ENCODE measurements at places on chromosomes 7 and 10.

GRCh38 chr10:96890172-96890513 lies 58.0 kb downstream of the LCOR start:
- DNase-seq = no peak

- no peak for DNase-seq
Observed at GRCh38 chr7:29480934-29481651, 82.5 kb upstream of the PRR15 start.

DNA sequence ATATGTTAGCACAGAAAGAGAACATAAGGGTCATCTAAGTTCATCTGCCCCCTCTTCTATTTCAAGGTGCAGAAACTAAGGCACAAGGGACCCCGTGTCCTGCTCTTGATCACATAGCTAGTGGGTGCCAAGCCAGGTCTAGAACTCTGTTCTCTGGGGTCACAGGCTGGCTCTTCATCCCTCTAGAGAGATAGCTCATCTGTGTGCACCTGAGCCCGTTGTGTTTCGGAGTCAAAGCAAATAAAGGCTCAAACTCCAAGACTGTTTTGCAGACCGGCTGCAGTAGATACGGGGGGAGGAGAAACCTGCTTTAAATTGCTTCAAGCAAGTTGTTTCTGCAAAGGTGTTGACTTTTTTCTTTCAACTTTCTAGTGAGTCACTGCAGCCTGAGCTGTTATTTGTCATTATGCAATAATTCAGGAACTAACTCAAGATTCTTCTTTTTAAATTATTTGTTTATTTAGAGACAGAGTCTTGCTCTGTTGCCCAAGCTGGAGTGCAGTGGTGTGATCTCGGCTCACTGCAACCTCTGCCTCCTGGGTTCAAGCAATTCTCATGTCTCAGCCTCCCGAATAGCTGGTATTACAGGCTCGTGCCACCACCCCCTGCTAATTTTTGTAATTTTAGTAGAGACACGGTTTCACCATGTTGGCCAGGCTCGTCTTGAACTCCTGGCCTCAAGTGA lies 6.5 kb downstream of the BLVRA start:
- DNase-seq = no peak

- no peak for DNase-seq
Observed at GRCh38 chr10:22649390-22649841, 65.0 kb downstream of the PIP4K2A start.

DNA sequence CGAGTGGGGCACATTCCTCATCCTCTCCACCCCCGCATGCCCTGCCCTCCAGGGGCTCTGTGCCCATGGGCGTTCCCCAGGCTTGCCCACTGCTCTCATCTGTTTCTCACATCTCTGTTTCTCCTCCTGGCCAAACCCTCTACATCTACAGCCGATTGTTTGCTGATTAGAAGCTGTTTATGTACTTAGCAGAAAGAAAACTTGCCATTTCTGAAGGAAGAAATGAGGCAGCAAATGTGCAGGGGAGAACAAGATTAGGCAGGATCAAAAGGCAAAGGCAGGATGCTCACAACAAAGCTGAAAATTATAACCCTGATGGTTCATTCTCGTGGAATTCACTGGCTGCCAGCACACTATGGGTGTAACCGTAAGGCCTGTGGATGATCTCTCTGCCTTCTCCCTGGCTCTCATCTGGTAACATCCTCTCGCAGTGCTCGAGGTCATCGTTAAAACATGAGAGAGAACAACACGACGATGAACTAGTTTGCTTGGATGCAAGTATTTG lies 111.6 kb upstream of the KLF14 start:
- DNase-seq = no peak

GRCh38 chr7:125602441-125602840 lies 672.8 kb upstream of the POT1 start:
- no peak for DNase-seq

GRCh38 chr10:16748749-16749148 lies 68.5 kb downstream of the RSU1 start:
- no peak for DNase-seq

- DNase-seq = no peak
Observed at GRCh38 chr7:27171325-27171636, 2.8 kb downstream of the HOXA10 start.

- no peak for DNase-seq
Observed at GRCh38 chr7:48101968-48102367, 12.9 kb downstream of the UPP1 start.

- DNase-seq = no peak
Observed at GRCh38 chr7:120467676-120468075, 194.7 kb downstream of the KCND2 start.

DNA sequence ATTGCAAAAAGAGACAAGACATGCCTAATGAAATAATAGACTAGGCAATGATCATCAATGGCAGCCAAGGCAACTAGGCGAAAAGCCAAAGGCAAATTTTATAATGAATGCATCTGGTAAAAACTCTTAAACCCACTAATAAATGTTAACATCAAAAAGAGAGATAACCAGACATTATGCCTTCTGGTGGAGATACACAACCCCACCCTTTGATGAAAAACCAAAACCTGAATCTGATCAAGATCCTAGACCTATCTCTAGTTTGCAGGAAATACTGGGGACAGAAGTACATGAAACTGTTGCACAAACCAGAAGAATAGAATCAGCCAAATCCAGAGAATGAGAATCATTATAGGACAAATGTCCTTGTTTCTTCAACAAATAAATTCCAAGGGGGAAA lies 22.0 kb upstream of the GSAP start:
- no peak for DNase-seq

DNA sequence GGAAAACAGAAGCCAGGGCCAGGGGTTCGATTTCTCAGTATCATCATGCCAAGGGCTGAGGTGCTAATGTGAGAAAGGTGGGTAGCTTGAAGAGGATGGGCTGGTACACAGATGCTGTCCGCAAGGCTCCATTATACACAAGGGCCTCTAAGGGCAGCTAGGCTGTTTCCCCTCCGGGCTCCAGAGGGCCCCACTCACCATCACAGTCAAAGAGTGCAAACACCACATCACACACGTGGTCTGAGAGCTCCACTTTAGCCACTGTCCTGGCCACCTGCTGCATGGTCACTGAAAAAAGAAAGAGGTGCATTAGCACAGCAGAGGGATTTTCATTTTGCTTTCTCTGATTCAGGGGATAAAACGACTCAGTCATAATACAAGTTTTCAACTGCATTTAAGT lies 20.9 kb upstream of the DNAJB12 start:
- no peak for DNase-seq

- DNase-seq = no peak
Observed at GRCh38 chr10:96826438-96826837, 5.7 kb upstream of the LCOR start.

GRCh38 chr7:85914437-85914836 lies 727.6 kb upstream of the SEMA3D start:
- DNase-seq = no peak

GRCh38 chr7:69272101-69272500 lies 326.2 kb upstream of the AUTS2 start:
- no peak for DNase-seq

- no peak for DNase-seq
Observed at GRCh38 chr7:76057813-76058145, 9.9 kb downstream of the MDH2 start.

DNA sequence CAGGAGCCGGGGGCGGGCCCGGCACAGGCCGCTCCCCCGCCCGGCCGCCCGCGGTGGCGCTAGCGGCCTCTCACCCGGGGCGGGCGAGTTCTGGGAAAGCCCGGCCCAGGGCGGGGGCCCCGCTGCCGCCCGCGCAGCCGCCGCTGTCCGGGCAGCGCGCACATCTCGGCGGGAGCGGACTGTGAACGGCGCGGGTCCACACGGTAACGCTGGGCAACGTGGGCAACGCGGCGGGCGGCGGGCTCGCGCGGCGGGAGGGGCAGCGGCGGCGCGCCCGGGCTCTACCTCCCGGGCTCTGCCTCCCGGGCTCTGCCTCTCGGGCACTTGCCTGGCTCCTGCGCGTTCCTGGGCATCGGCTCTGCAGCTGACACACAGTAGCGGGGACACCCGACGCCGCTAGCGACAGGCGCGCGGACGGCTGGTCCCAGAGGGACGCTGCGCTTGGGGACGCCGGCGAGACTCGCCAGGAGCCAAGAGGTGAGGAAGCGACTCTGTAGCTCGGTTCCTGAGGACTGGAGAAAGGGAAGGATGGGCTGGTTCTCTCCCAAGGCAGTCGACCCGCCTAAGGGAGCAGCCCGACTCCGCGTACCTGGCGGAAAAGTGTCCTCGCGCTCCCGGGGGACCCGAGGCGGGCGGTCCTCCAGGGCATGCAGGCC lies at the start of gene PLCE1:
TSS of gene PLCE1 (plus strand) at position 150 of the 656 bp plus-strand sequence. CDS start 37,116 bp downstream, outside the sequence.
- DNase-seq = no peak

GRCh38 chr7:28771906-28772622 lies 186.1 kb downstream of the TRIL start:
- DNase-seq = no peak

DNA sequence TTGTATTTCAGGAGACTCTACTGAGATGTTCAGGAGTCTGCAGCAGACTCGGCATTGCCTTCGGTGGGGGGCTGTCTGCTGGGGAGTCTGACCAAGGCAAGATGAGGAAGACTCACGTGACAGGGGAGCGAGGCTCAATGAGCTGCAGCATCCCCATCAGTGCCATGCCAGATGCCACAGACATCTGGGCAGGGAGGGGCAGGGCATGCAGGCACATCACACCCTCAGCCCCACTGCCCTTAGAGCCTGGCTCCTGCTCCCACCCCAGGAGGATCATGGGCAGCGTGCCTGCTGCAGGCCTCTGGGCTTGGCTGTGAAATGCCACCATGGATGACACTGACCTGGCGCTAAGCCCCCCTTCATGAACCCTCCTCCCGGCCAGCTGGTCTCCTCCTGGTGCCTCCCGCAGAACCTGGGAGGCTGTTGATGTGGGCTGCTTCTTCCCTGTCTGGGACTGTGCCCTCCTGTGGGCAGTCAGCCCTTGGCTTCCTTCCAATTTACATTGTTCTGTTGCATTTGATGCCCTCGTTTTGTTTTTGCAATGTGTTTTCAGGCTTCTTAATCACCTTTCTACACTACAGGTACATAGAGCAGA lies 235.0 kb downstream of the PAXIP1 start:
- no peak for DNase-seq

GRCh38 chr10:132591166-132591971 lies 53.8 kb downstream of the INPP5A start:
- DNase-seq = no peak

- DNase-seq = no peak
Observed at GRCh38 chr10:7952266-7952665, 102.2 kb upstream of the GATA3 start.

DNA sequence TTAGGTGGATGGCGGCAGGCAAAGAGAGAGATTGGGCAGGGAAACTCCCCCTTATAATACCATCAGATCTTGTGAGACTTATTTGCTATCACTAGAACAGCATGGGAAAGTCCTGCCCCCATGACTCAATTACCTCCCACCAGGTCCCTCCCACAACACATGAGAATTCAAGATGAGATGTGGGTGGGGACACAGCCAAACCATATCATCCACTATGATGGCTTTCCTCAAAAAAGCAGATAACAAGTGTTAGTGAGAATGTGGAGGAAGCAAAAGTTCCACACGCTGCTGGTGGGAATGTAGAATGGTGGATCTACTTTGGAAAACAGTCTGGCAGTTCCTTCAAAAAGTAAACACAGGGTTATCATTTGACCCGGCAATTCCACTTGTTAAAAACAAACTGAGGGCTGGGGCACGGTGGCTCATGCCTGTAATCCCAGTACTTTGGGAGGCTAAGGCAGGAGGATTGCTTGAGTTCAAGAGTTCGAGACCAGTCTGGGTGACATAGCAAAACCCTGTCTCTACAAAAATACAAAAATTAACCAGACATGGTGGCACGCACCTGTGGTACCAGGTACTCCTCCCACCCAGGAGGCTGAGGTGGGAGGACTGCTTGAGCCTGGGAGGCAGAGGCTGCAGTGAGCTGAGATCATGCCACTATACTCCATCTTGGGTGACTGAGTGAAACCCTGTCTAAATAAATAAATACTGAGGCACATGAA lies 161.4 kb upstream of the EEPD1 start:
- peak; percentile 31 for DNase-seq

- no peak for DNase-seq
Observed at GRCh38 chr10:76318211-76318610, 886.8 kb downstream of the LRMDA start.

- DNase-seq = no peak
Observed at GRCh38 chr10:90885176-90885575, 13.4 kb downstream of the RPP30 start.

GRCh38 chr10:86668297-86669165 lies at the start of gene LDB3:
Gene LDB3, plus strand, starts transcription at chr10:86668511. Its CDS starts 181 bp downstream, at chr10:86668692.
- DNase-seq = no peak

DNA sequence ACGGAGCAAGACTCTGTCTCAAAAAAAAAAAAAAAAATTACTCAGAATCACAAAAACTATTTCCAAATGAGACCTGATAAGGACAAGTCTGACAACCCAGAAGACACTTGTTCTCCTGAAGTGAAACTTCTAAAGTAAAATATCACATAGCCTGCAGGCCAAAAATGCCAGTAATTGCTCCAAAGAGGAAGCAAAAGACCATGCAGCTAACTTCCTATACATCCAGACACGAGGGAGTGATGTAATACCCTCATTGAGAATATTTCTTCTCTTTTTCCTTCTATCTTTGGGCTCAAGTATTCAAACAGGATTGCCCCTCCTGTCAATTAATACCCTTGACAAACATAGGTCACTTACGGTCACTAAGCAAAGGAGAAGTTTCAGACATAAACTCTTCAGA lies 31.2 kb downstream of the ARMH3 start:
- no peak for DNase-seq

GRCh38 chr7:113374955-113375354 lies 256.6 kb upstream of the SMIM30 start:
- no peak for DNase-seq

DNA sequence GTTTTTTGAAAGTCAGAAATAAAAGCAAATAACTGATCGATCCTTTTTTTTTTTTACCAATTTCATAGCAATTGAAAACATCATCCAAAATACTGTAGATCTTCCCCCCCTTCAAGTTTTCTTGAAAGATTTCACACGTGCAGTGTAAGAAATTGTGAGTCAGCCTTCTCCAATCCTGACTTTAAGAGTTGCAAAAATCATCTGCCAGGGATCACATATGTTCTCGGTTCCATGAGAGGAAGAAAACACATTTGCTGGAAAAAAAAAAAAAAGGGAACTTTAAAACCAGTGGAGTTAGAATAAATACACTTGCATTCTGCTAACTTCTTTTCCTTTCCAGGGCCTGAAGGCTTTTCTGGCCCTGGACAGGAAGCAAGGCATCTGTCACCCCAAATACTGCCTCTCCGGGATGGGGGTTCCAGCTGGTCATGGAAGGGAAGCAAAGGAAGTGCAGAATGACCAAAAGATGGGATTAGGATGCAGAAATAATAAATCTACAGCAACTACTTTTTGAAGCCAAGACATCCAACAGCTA lies 198.4 kb upstream of the KIAA1217 start:
- DNase-seq = no peak

- peak; percentile 46 for DNase-seq
Observed at GRCh38 chr7:130875265-130875741, 141.3 kb upstream of the KLF14 start.

DNA sequence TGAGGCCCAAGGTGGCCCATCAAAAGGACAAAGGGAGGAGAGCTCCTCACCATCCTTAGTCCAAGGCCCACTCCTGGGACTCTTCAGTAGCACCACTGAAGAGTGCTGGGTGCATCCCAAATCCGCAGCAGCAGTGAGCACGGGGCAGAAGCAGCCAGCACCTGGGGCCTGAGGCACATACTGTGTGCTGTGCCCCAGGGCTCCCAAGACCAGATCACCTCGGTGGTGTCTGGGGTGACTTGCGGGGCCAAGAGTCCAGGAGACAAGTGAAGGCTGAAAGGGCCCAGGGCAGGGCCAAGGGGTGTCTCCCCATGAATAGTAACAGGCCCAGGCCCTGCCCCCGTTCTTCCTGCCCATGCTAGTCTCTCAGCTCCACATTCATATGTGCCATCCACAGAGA lies 59.9 kb upstream of the INSIG1 start:
- DNase-seq = no peak
